Inflammatory macrophage (primary cell): ENCODE measurements at places on chromosomes 2 and 18.

GRCh38 chr2:186637497-186637800, 47.6 kb downstream of the ITGAV start:
- peak; percentile 74 for DNase-seq

DNA sequence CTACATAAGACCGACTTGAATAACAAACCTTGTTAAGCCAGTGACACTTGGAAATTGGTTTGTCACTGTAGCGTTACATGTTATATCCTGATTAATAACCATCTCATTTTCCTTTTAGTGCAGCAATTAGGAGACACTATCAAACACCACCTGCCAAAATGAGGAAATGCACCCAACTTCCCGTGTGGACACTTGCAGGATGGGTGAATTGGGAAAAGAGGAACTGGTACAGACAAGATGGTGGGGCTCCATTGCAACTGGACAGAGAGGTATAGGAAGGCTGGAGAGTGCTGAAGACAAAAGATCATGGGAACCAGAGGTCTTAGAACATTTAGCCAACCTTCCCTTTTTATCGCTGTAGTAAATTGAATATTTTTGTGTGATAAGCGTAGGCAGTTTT, 816.3 kb upstream of the HS6ST1 start:
- DNase-seq, result no peak

DNA sequence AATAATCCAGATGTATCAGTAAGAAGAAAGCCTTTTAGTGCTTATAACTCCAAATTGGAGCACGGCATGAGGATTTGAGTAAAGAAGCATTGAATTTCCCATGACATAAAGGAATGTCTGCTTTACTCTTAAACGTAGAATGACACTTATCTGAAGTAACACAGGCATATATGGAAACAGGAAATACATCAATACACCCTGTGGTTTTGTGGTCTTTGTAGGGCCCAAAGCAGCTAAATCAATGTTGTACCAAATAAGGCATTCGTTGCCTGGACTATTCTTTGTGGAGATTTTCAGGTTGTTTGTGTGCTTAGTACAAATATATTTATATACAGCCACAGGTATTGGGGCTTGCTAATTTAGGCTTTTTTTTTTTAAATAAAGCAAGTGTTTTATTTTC, 660.5 kb downstream of the LRRTM4 start:
- DNase-seq, result no peak

GRCh38 chr2:10447300-10447894, 730 bp downstream of the ODC1 start:
- DNase-seq, result peak; percentile 69

DNA sequence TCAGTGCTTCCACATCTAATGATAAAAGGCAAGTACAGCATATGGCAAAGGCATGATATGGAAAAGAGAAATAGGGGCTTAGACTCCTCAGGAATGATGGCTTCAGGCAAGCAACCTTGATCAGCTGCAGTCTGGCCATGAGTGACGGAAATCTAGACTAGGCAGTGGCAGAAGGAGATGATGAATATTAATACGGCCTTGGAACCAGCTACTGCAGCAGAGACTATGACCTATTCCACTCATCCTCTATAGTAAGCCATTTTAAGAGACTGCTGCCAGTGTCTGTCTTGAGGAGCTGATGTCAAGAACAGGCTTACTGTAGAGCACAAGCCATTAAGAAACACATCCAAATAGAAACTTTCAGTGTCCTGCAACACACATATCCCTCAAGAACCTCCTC, 23.7 kb downstream of the ASXL2 start:
- DNase-seq, result no peak

DNA sequence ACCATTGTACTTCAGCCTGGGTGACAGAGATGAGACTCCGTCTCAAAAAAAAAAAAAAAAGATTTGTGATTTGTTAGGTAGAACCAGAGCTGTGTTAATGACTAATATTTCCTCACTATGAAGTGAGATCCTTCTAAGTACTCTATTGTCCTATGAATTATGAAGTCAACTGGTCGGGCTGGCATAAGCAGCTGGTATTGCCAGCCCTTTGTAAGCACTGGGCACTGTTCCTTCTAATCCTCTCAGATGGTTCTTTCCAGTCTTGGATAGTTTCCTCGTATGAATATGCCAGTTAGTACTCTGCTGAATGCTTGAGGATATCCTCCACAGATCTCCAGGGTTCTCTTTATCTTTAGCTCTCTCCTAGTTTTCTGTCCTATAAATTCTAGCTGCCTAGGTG, 223.1 kb upstream of the SP5 start:
- no peak for DNase-seq

GRCh38 chr2:36967236-36967876, 1.0 kb upstream of the STRN start:
- peak; percentile 5 for DNase-seq

DNA sequence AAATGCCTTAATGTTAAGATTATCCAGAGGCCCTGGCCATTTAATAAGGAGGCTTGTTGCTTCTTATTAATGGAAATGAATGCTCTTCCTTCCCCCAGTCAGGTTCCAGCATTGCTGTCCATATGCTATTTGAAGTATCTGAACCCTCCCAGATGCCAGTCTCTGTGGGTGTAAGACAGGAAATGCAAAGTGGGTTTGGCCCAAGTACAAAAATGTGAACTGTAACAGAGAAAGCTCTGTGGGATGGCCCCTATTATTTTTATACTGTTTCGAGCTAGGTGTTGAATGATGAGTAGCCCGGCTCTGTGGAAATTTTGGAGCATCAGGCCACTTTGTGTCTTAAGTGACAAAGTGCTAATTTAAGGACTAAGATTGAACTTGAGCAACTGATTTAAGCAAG, 141.0 kb downstream of the UXS1 start:
- no peak for DNase-seq

DNA sequence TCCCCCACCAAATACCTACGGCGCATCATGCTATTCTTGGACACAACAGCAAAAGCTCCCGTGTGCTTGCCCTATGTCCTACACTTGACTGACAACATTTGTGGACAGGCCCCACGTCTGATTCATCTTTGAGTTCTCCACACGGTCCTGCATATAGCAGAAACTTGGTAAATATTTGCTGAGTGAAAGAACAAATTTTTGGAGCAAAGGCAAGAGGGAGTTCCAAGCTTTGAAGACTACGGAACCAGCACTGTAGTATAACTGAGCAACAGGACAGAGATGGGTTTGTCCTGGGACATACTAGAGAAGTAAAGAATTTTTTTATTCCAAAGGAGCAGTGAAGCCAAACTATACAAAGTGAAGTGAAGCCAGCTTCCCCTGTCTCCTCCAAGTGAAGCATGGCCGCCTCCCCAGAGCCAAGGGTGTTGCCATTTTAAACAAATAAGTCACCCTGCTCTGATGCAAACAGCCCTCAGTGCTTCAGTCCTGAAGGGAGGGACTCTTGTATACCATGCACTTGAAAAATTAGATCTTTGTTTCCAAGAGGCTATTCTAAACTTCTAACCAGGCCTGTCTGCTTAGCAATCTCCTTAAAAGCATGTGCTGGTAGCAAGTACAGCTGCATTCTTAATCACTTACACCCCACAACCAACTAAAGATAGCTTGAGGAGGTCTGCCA, 35.9 kb downstream of the SPRED2 start:
- peak; percentile 35 for DNase-seq

DNA sequence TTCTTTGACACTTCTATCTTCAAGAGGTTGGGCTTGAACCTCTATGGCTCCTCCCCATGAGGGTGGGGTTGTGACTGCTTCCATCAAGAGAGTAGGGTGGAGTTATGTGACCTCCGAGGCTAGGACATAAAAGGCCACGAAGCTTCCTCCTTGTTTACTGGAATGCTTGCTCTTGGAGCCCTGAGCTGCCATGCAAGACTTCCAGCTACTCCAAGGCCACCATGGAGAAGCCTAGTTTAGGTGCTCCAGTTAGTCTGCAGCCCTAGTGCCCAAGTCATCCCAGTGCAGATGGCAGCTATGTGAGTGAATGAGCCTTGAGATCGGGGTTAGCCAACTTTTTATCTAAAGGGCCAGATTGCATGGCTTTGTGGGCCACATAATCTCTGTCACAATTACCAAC, 2.4 kb upstream of the MERTK start:
- DNase-seq, result peak; percentile 63

GRCh38 chr2:63189026-63189425, 138.4 kb downstream of the OTX1 start:
- no peak for DNase-seq

DNA sequence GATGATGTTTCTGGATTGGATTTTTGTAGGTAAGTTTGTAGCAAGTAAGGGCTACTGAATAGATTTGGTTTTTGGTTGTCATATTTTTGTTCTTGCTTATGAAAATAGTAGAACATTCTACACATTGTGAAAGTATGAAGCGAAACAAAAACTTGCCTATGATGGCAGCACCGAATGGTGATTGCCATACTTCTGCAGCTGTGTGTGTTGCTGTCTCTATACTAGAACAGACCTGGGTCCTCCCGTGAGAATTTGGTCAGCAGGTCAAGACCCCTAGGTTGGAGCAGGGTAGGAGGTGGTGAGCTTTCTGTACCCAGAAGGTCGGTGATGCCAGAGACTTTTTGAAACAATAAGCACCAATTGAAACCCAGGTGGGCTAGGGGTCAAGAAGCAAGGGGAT, 322.6 kb downstream of the PRKCE start:
- DNase-seq, result no peak

DNA sequence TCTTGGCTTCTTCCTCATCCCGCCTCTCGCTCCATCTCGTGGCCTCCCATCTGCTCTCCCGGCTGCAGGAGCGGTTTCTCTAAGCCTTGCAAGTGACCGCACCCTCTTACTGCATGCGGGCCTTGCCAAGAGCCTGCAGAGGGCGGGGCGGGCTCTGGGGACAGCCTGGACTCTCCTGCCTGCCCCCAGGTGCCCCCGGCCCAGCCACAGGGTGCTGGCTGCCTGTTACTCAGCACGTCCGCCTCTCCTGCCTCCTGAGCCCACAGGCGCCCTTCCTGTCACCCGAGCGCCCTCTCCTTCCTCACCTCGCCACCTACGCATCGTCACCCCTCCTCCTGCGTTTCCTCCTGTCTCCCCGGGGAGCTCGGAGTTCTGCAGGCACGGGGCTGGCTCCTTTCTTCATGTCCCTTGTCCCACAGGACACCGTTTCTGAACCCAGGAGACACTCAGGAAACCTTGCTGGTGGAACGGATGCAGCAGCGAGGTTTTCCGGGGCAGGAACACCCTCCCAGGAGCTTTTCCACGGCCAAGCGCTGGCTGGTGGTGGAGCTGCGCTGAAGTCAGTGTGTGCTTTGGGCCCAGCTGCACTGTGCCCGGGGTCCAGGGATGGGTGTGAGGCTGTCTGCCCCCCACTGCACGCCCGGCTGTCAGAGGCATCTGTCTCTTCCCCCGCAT, 28.5 kb downstream of the HPCAL1 start:
- peak; percentile 75 for DNase-seq

DNA sequence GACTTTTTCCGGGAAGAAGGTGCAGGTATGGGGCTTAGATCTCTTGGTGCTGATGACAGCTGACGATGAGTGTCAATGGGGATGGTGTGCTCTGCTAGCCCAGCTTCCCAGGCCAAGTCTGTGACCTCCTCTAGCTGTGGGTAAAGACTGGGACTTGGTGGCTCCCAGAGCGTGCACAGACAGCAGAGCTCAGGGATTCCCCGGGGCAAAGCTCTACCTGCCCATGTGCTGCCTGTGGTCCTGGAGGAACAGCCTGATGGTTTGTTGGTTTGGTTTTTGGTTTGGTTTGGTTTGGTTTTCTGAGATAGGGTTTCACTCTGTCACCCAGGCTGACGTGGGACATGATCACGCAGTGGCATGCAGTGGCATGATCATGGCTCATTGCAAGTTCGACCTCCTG, 19.2 kb downstream of the ATP6V1B1 start:
- DNase-seq, result no peak

DNA sequence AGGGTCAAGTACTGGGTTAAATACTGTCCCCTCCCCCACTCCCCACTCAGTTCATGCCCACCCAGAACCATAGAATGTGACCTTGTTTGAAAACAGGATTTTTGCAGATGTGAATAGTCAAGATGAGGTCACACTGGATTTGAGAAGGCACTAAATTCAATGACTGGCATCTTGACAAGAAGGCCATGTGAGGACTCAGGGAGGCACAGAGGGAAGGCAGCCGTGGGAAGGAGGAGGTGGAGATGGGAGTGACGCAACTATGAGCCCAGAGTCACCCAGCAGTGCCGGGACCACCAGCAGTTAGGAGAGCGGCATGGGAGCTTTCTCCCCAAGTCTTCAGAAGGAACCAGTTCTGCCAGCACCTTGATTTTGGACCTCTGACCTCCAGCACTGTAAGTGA, 257.3 kb downstream of the BCL2 start:
- peak; percentile 4 for DNase-seq

GRCh38 chr2:68185541-68186164, 28.0 kb downstream of the PNO1 start:
- DNase-seq, result peak; percentile 65

GRCh38 chr18:58232668-58233067, 188.6 kb downstream of the NEDD4L start:
- DNase-seq, result no peak

GRCh38 chr2:132766573-132766972, 96.6 kb upstream of the LYPD1 start:
- DNase-seq, result no peak

DNA sequence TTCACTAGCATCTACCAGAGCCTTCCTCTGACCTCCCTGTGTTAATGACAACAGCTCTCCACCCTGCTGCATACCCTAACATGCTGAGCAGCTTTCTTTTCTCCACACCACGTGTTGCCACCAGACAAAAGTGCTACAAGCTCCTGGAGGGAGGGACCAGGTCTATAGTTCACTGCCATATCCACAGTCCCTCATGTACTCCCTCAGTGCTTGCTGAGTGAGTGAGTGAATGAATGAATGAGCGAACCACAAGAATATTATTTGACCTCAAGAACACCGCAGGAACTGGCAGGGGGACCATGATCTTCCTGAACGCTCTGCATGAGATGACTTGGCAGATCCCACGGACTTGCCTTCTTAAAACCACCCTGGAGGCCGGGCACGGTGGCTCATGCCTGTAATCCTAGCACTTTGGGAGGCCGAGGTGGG, 47.4 kb upstream of the CAB39 start:
- DNase-seq, result peak; percentile 15

GRCh38 chr18:66990909-66991308, 387.0 kb upstream of the CDH19 start:
- no peak for DNase-seq

DNA sequence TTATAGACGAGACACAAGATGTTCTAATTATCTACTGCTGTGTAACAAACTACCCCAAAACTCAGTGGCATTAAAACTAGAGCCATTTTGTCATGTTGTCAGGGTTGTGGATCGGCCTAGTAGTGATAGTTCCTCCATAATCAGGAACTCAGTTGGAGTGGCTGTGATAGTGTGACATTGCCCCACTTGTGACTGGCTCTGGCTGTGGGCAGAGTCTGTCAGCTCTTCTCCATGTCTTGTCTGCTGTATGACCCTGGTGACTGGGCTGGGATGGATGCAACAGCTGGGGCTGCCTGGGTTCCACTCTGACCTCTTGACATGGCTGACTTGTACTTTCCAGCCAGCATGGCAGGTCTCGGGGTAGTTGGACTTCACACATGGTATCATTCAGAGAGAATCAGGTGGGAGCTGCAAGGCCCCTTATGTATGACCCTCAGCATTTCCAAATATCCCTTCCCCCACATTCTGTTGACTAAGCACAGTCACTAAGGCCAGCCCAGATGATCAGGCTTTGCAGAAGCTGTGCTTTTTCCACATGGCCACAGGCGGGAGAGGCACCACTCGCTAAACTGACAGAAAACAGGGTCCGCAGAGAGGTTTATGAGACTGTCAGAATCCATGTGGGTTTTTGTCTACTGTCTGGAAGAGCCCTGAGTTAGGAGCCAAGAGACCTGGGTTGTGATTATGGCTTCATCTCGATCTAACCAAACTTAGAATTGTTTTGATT, 50.3 kb downstream of the SETBP1 start:
- peak; percentile 71 for DNase-seq
